Large intestine (tissue), 12 donors: ENCODE measurements at places on chromosomes 16 and 17. TPM values are rescaled to one million over a fixed set of nuclear protein-coding genes. Genes with fewer than 3 reads are reported as not detected.
A peak's percentile ranks its signal among the peaks of the same experiment; 100 is the strongest.

CCL7 gene
- not detected for polyA plus RNA-seq

DNA sequence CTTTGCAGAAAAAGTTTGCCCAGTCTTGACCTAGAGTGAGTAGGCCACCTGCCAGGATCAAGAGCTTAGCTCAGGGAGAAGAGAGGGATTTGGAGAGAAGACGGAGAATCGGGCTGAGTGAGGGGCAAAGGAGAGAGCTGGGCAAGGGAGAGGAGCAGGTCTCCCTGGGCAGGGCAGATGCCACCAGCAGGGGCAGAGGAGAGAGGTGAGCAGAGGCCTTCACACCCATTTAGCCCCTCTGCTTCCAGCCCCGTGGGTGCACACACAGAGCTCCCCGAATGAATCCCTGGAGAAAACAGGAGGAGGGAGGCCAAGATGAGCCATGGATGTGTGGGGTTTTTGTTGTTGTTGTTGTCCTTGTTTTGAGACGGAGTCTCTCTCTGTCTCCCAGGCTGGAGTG, 29.2 kb downstream of the TBX4 start:
- no peaks in the 10 kb centered on the region for H3K27me3 ChIP-seq
- H3K4me3 ChIP-seq = no peak overlapping the region
- H3K27ac ChIP-seq = no peak overlapping the region

- no peak overlapping the region for H3K4me3 ChIP-seq
- peaks cover 63% of the 10 kb centered on the region for H3K36me3 ChIP-seq
- peak overlapping the region; percentile 38 for H3K27ac ChIP-seq
- H3K27me3 ChIP-seq = no peaks in the 10 kb centered on the region
Observed at GRCh38 chr16:57260294-57260929, 15.4 kb downstream of the ARL2BP start.

GRCh38 chr16:14527411-14528044, 102.5 kb downstream of the PARN start:
- no peak for DNase-seq
- H3K36me3 ChIP-seq = peaks cover 6% of the 10 kb centered on the region
- H3K4me3 ChIP-seq = no peak overlapping the region
- no peak overlapping the region for H3K27ac ChIP-seq
- H3K27me3 ChIP-seq = no peaks in the 10 kb centered on the region
- no peaks in the 10 kb centered on the region for H3K4me1 ChIP-seq

DNA sequence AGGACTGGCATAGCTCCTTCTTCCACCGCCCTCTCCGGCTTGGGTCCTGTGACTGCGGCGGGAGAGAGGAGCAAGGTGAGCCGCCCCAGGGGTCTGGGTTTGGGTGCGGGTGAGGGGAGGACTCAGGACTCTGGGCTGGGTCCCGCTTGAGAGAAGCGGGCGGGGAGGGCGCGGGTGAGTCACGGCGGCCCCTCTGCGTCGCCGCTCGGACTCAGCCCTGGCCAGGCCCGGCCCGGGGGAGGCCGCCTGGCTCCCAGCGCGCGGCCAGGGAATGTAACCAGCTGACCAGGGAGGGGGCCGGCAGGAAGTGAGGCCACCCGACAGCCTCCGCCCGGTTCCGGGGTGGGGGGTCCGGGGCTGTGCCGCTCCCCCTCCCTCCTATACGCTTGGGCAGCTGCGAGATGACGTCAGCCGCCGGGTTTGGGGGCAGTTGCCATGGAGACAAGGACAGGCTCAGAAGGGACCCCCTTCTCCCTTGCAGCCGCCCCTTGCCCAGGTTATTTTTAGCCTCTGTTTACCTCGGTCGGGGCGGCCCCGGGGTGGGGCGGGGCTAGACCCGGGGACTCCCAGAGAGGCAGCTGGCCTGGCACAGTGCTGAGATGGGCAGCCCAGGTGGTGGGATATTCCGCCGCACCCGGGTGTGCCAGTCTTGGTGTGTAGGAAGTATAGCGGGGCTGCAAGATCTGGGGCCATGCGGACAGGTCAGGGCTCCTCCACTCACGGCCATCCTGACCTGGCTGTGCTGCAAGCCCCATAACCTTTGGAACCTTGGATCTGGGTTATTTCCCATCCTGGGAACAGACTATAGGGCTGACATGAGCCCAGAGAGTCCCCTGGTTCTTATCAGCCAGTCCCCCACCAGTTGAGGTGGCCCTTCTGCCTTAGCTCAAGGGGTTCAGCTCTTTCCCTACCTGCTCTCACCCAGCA, 1.6 kb downstream of the RIPOR1 start:
- H3K36me3 ChIP-seq = no peaks in the 10 kb centered on the region
- H3K27me3 ChIP-seq = peaks cover 69% of the 10 kb centered on the region
- H3K4me1 ChIP-seq = peaks cover 15% of the 10 kb centered on the region

DNA sequence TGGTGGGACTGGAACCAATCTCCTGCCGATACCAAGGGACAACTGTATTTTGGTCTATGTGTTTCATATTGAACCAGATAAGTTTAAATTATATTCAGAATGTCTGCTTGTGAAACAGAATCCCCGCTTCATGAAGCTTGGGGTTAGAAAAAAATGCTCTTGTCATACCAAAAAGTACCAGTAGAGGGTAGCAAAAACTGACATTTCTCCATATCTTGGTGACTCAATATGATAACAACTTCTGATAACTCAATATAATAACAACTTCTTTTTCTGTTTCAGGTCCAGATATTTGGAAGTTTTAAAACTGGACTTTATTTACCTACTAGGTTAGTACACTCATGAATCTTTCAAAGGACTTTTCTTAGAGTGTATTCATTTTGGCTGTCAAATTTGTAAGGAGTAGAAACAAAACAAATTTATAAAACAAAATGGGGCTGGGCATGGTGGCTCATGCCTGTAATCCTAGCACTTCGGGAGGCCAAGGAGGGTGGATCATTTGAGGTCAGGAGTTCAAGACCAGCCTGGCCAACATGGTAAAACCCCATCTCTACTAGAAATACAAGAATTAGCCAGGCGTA, 52.3 kb upstream of the ADCY7 start:
- DNase-seq = peak; percentile 35
- no peak overlapping the region for H3K27ac ChIP-seq
- H3K36me3 ChIP-seq = peaks cover 52% of the 10 kb centered on the region
- H3K27me3 ChIP-seq = no peaks in the 10 kb centered on the region
- H3K4me1 ChIP-seq = peaks cover 19% of the 10 kb centered on the region

DNA sequence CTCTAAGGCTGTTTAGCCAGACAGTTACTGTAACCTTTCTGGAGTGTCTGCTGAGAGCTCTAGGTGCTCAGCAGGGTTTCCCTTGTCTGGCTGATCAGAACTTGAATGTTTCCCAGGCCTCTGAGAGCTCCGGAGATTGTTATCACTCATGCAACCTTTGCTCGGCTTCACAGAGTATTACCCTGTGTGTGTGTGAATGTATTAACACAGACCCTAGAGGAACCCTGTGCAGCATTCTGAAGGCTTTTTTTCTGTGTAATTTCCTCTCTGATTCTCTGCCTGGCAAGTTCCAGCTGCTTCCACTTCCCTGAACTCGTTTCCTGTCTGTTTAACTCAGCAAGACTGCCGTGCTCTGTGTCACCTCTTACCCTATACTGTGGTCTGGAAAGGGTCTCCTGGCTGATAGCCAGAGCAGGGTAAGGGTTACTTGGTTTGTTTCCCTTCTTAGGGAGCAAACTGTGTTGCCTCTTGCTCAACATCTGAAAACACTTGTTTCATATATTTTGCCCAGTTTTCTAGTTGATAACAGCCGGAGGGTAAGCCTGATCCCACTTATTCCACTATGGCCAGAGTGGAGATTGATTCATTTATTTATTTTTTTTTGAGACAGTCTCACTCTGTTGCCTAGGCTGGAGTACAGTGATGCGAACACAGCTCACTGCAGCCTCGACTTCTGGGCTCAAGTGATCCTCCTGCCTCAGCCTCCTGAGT, 21.7 kb downstream of the PRMT7 start:
- DNase-seq = peak; percentile 75
- peaks cover 12% of the 10 kb centered on the region for H3K36me3 ChIP-seq
- no peak overlapping the region for H3K4me3 ChIP-seq
- H3K27me3 ChIP-seq = no peaks in the 10 kb centered on the region
- H3K27ac ChIP-seq = peak overlapping the region; percentile 90
- H3K4me1 ChIP-seq = peaks cover 57% of the 10 kb centered on the region

- H3K36me3 ChIP-seq = no peaks in the 10 kb centered on the region
- no peaks in the 10 kb centered on the region for H3K27me3 ChIP-seq
- no peak overlapping the region for H3K27ac ChIP-seq
- H3K4me3 ChIP-seq = no peak overlapping the region
- H3K4me1 ChIP-seq = no peaks in the 10 kb centered on the region
Observed at GRCh38 chr17:34781571-34782108, 179.6 kb downstream of the CCT6B start.
